Right atrium auricular region (tissue), 2 donors: ENCODE measurements at places on chromosomes 12 and 14. TPM values are rescaled to one million over a fixed set of nuclear protein-coding genes. Genes with fewer than 3 reads are reported as not detected.

DNA sequence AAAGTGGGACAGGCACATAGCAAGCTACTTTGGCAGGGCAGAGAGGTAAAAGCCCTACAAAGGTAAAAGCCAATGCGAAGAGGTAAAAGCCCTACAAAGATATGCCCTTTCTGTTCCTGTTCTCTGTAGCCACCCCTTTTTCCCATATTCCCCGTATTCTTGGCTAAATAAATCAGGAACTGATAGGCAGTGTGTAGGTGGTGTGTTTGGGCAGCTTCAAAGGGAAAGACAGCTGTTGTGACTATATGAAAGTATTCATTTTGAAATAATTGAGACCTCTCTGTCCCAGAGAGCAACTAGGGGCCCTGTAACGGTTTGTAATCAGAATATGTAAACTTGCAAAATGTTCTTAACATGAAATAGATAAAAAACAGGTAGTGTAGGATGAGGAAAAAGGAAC is 11.3 kb upstream of the SLC41A2 start:
- DNase-seq, result no peak

DNA sequence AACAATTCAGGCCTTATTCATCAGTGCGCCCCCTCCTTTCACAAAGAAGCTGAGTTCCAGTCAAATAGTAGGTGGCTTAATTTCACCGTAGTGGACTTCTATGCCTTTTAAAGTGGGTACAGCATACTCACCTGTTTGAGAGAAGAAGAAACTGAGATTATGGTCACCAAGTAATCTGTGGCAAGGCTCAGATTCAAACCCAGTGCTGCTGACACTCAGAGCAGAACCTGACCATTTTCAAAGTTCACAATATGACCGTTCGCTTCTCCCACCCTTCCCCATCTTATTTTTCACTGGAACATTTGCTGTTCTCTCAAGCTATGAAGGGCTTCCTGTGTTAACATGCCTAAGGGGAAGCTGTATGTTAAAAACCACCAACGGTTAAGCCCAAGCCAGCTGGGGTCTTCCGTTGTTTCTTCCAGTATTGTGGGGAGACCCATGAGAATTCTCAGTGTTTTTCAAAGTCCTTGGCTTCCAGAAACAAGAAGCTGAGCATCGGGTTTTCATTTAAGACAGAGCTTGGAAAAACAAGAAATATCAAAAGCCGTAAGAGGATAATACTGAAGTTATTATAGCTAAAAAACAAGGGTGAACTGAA is 6.1 kb upstream of the PSMA6 start:
- DNase-seq, result no peak

DNA sequence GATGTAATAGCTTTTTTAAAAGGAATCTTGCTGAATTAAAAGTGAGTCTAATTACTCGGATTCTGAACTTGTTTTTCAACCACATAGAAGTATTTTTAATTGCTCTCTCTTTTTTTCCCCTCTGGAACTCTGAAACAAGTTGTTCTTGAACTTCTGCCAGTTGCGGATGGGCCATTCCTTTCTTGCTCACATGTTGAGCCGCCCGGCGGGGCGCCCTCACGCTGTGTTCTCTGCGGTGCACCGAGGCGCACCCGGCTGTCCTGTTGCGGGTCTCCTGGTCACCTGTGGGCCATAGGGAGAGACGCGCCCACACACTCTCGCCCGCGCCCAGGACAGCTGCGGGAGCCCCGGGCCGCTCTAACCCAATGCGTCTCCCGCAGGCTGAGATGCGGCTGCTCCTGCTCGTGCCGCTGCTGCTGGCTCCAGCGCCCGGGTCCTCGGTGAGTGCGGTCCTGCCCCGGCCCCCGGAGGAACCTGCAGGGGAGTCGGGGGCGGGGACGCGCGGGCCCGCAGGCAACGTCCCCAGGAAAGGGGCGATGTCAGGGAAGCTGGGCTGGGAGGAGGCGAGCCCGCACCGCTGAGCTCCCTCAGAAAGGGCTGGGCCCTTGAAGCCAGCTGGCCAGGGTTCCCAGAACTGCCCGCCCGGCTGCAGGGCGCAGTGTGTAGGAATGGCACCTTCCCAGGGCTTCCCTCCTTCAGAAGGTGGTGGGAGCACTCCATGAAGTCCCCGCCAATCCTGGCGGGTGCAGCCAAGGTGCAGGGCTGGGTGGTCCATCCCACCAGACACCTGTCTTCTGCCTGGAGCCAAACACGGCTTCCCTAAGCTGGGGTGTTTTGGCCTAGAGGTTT is 2.3 kb downstream of the PAPLN start:
- peak; percentile 75 for DNase-seq

GRCh38 chr14:89085737-89086382 is 261.4 kb downstream of the TTC8 start:
- no peak for DNase-seq

GRCh38 chr12:44979918-44980317 is 71.0 kb downstream of the DBX2 start:
- DNase-seq, result no peak

DNA sequence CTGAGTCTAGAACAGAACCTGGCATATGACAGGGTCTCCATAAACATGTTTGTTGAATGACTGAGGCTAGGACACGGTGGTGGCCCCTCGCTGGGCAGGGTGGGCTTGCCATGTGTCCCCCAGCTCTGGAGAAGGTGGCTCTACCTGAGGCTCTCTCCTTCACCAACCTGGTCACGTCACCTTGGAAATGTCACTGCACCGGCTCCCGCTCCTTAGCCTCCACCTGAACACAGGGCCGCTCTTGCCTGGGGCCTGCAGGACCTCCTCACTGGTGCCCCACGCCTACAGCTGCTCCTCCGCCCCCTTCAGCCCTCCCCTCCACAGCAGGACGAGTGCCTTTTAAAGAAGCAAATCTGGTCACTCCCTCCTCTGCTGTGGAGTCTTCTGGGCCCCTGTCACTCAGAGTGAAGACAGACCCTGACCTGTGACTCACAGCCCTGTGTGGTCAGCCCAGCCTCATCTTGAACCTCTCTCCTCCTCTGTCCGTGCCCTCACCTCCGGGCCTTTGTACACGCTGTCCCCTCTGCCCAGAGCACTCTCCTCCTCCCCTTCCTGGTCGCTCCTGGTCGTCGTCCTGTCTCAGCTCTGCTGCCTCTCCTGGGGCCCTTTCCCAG is 81.0 kb downstream of the ADGRD1 start:
- DNase-seq, result no peak

DNA sequence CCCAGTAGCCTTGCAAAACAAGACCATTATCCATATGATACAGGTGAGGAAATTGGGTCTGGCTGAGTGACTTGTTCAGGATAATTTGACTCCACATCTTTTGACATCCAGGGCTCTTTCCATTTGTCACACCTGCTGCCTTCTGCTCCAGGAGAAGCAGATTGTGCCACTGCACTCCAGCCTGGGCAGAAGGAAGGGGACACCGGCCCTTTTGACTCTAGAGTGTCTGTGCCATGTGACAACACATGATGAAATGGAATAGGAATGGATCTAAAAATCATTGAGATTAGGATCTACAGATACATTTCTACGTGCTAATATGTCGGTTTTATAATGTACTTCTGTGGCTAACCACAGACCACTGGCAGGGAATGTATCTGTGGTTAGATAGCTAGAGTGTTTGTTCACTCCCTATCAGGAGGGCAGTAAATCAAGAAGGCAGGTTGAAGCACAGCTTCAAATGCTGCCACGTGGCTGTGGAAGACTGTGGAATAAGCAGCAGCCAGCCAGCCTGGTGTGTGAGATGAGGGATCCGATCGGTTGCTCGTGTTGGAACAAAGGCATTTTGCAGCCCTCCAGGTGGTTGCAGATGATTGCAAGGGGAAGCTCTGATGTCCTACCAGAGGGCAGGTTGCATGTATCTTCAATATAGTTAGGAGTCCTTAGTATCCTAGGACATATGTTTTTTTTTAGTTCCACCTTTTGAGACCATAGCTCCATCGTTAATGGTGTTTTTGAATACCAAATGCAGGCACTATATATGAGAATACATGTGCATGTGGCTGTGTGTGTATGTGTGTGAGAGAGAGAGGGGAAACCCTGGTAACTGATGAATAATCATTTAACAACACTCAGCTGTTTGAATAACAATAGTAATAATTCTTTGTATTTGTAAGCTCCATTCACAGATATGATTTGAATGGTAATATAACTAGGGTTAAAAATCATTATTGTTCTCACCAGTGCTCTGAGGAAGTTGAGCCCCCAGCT is 28.6 kb downstream of the EML1 start:
- no peak for DNase-seq

GRCh38 chr14:97571866-97572555 is 774.8 kb downstream of the VRK1 start:
- DNase-seq, result no peak

DNA sequence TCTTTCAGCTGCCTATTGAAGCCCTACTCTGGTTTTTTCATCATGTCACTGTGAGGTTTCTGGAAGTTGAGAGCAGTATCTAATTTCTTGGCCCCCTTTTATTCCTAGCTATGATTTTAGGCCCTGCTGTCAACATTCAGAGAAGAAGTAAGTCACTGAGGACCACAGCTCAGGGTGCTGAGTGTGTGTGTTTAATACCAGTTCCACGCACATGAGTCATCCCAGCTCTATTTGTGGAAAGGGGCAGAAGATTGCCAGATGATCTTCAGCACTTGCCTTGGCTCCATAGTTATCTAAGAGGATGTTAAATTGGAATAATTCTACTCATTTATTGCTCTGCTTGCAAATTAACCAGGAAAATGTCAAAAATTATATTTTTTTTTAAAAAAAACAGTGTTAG is 65.5 kb upstream of the SLC38A4 start:
- no peak for DNase-seq

GRCh38 chr12:5013266-5013730 is 30.4 kb upstream of the KCNA5 start:
- DNase-seq, result no peak

DNA sequence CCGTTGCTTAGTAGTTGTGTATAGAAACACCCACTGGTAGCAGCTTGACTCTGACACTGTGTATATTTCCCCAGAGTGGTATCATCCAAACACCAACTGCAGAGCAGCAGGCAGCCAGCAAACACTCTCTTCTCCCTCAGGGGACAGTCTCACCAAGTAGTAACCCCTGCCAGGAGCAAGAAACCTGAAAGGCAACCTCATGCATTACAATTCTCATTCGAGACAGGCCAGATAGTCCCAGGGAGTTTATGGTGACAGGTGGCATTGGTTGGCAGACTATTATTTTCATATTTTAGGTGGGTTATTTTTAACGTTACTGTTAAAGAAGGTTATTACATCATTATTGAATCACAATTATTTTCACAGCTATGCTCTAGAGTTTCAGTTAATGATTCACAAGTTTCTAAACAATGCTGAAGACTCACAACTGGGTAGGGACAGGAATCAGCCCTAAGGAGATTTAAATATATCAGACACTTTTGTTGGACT is 222.8 kb downstream of the EGLN3 start:
- DNase-seq, result no peak

DNA sequence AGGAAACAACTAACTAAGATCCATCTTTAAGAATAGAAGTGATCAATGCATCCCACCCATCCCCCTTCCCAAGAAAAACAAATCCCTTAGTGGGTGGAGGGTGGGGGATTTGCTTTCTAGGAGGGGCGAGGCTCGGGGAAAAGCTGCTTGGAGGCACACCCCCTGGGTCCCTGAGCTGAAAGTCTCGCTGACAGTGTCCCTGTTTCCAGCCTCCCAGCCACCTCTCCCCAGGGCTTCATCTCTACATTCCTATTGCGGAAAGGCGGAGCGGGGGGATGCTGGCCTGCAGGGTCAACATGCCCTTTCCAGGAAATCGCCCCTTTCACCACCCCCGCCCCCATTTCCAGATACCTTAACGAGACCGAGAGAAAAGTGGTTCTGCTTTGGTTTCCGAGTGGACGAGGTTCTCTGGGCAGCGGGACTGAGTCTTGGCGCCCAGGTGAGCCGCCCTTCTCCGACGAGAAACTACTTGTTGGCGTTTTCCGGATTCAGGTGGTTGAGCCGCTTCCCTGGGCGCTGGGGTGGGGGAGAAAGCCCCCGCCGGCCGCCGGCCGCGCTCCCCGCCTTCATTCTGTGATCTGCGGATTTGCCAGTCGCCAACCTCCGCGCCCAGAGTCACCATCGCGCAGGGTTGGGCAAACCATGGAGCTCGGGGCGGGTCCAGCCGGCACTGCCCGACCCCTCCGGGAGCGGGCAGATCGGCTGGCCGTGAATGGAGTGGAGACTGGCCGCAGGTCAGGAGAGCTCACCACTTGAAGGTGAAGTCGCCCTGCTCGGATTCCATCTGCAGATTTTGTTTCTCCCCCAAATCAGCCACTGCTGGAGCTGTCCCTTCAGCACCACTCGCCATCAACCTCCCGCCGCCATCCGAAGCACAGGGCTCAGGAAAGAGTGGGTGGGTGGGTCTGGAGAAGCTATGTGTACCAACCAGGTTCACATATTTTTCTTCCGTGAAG is 505 bp downstream of the KCNC2 start:
- no peak for DNase-seq

DNA sequence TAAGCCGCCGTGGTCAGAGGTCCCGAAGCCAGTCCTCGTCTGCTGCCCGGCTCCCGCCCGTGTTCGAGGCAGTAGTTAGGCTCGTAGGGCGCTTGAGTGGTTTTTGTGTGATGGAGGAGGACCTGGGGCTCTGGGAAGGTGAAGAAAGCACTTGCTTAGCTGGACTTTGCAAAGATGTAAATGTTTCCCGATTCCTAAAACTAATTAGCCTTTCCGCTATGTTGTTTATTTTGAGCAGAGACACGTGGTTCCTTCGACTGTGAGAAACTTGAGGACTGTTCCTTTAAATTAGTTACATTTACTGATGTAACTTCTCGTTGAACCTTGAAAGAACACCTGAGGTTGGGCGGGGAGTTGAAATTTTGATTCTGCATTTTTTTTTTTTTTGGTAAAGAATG is 33.9 kb downstream of the MIA2 start:
- DNase-seq, result no peak

DNA sequence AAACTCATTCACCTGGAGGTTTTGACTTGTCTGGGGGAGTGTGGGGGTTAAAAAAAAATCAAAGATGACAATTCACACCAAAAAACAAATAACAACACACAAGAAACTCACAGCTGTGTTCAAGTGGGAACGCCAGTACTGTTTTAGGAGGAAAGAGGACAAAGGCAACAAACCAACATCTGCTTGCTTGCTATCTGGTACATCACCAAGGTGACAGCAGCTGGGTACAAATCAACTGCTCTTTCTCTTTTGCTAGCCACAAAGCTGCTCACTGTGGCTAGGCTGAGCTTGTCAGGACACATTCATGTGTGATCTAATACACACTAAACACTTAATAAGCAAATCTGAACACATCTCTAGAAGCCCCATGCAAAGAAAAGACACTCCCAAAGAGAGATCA is 128.0 kb upstream of the RAP1B start:
- DNase-seq, result no peak

- no peak for DNase-seq
Measured at GRCh38 chr12:75979181-75979580, 52.4 kb downstream of the PHLDA1 start.

FAM186B gene
- 0.28 TPM for total RNA-seq

PLCZ1 gene
- total RNA-seq, result not detected

VAMP1 gene
- 3.6 TPM for total RNA-seq

CCDC196 gene
- total RNA-seq, result not detected

TSPAN19 gene
- not detected for total RNA-seq

IL22 gene
- total RNA-seq, result not detected

ZDHHC22 gene
- not detected for total RNA-seq

CEP170B gene
- 15.1 TPM for total RNA-seq

CMTM5 gene
- not detected for total RNA-seq

PWP1 gene
- 22.2 TPM for total RNA-seq

FBLN5 gene
- 125 TPM for total RNA-seq
